Iris pigment epithelial cell (primary cell): ENCODE measurements at places on chromosomes 5 and 9.

GRCh38 chr5:93378073-93378472 is 202.9 kb downstream of the NR2F1-AS1 start:
- DNase-seq = peak; percentile 86

GRCh38 chr5:126339215-126339805 is 83.9 kb upstream of the GRAMD2B start:
- peak; percentile 64 for DNase-seq

GRCh38 chr9:7067169-7067568 is 309.4 kb downstream of the KDM4C start:
- no peak for DNase-seq

GRCh38 chr9:40913928-40914673 is 214.4 kb downstream of the FOXD4L6 start:
- no peak for DNase-seq

DNA sequence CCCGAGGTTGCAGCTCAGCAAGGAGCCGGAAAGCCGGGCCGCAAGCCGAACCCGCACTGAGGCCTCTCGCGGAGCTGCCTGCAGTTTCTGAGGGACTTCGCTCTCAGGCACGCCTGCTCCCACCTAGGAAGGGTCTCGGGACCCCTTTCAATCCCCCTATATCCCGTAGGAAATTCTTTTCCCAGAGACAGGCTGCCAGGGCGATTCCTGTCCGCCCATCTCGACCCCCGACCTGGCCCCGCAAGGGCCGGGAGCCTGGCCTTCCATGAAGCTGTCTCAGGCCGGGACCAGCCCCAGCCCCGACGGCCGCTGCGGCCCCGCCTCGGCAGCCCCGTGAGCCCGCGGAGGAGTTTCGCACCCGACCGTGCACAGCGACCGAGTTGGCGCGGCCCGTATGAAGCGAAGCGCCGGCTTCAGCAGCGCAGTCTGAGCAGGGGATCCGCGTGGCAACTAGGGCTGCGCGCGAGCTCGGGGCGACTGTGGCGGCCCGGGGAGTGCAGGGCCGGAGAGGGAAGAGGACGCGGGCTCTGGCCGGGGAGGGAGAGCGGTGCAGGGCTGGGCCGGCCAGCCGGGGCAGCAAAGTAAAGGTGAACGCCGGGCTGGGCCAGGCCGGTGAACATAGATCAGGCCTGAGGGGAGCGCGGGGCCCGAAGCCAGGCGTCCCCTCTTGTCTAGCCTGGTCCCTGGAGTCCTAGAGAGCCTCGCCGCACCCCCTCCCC is 977 bp upstream of the PRDM12 start:
- DNase-seq = peak; percentile 12

- peak; percentile 47 for DNase-seq
Observed at GRCh38 chr9:12993466-12993865, 218.6 kb downstream of the LURAP1L start.

DNA sequence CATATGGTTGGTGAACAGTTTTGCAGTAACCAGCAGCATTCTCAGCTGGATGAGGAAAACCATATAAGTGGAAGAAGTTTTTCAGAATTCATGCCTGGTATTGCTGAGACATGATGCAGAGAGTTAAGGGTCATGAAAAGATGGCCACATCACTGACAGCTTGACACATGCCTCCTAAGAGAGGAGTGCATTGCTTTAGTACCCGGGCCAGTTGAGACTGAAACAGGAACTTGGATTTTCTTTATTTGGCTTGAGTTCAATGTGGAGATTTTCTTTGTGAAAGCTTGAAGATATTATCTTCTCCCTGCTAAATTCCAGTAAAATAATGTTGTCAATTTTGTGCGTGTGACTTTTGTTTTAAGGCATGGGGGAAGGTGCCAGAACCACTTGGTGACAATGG is 35.8 kb downstream of the HACD4 start:
- DNase-seq = no peak

DNA sequence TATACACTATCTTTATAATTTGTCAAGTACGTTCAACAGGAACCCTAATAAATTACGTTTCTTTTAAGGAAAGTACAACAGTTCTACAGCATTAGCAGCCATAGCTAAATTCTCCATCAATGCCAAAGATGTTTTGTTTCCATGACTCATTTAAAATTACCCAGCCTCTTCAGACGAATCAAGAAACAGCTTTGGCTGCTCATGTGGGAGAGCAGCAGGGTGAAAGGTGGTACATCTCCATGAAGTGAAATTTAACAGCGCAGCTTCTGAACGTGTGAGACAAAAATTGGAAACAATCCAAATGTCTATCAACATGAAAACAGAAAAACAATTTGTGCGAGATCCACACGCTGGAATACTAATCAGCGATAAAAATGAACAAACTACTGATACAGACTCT is 327.3 kb upstream of the CDH6 start:
- DNase-seq = peak; percentile 29

GRCh38 chr9:75101004-75101588 is 12.8 kb downstream of the OSTF1 start:
- DNase-seq = no peak

- no peak for DNase-seq
Observed at GRCh38 chr5:68698025-68698940, 395.5 kb upstream of the SLC30A5 start.

DNA sequence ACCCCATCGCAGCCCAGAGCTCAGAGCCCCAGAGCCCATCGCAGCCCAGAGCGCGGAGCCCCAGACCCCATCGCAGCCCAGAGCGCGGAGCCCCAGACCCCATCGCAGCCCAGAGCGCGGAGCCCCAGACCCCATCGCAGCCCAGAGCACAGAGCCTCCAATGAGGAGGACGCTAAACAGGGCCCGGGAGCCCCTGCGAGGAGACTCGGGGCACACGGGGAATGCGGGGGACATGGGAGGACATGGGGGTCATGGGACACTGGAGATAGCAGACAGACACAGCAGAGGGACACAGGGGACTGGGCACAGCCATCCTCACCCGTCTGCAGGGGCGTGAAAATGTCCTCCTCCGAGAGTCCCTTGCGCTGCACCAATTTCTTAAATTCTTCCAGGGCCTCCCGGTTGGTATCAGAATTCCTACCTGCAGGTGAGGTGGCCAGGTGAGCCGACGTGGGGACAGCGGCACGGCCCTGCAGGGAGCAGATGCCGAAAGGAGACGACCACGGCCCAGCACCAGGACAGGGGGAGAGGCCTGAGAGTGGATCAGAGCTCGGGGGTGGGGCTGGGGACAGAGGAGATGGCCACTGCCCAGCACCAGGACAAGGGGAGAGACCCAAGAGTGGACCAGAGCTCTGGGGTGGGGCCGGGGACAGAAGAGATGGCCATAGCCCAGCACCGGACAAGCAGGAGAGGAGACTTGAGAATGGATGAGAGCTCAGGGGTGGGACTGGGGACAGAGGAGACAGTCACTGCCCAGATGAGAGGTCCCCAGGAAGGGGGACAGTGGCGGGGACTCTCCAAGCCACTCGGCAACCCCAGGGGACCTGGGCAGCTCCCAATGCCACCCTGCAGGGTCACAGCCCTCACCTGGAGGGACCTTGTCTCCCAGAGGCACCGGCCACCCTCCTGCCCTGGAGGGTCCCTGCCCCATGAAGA is 2.8 kb downstream of the OBP2B start:
- no peak for DNase-seq
